ENCODE measurements at places on chromosomes 16 and 17.

GRCh38 chr16:4249530-4250308 lies 7.8 kb upstream of the SRL start:
- no peak for DNase-seq

- no peak for DNase-seq
Observed at GRCh38 chr16:13324851-13325250, 423.5 kb downstream of the SHISA9 start.

DNA sequence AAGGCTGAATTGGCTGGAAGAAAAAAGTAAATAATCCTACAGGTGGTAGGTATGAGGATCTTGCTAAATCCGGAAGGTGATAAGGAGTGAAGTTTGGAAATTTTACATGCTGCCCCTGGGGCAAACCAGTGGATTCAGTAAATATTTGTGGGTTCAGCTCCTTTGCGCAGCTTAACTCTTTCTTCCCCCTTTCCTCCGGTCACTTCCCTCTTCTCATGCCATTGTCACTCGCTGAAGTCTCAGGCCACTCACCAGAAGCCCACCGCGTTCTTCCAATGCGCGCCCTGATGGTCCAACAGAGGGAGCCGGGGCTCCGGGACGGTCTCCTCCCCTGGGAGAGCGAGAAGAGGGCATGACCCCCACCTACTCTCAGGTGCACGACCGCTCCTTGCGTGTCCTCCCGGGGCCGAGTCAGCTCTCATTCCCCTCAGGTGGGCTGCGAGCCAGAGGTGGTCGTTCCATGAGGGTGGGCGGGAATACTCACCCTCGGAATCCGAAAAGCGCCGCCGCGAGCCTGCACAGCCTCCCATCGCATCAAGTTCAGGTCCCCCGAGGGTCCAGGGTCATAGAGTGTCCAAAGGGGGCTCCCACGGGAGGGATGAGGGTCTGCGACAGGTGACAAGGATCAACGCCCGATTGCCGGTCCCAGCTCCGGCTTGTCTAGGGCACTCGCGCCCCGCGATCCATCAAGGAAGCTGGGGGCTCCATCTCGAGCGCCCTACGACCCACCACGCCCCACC lies 474 bp downstream of the CLN3 start:
- no peak for DNase-seq

GRCh38 chr17:78527345-78527744 lies 49.9 kb downstream of the DNAH17 start:
- DNase-seq: no peak

- DNase-seq: no peak
Observed at GRCh38 chr16:4032768-4033167, 83.5 kb downstream of the ADCY9 start.

DNA sequence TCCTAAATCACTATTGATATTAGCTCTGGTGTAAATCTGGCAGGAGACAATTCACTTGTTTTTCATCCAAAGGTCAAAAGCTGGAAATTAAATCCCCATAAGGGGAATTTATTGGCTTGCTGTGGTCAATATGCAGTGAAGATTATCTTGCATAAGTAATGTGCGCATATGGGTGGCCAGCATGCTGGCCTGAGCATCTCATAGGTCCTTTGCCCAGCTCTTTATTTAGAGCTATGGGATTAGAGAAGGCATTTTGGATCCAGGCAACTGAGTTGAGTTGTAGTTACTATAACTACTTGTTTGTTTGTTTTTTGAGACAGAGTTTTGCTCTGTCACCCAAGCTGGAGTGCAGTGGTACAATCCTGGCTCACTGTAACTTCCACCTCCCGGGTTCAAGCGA lies 110.7 kb downstream of the AATF start:
- DNase-seq: no peak

DNA sequence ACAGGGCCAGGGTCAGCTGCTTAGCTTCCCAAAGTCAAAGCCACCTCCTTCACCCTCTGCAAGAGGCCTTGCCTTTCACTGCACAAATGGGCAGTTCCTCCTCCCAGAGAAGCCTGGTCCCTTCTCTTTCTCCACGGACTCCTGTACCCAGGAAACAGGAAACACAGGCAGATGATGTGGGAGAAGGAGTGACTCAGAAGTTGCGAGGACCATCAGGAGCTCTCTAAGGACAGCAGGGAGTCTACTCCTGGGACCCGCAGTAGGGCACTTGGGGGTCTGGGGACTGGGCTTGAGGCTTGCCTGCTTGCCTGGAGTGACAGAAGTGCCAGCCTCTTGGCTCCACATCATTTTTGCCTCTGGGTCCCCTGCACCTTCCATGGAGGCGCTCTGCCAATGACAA lies 47.4 kb upstream of the KSR1 start:
- no peak for DNase-seq

GRCh38 chr16:51818342-51818944 lies 667.4 kb upstream of the SALL1 start:
- no peak for DNase-seq

DNA sequence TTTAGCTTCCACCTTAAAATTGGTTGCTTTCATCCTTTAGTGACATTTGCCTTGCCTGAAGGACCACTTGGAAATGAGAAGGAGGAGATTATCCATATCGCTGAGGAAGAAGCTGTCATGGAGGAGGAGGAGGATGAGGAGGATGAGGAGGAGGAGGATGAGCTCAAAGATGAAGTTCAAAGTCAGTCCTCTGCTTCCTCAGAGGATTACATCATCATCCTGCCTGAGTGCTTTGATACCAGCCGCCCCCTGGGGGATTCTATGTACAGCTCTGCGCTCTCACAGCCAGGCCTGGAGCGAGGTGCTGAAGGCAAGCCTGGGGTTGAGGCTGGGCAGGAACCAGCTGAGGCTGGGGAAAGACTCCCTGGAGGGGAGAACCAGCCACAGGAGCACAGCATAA lies 11.5 kb upstream of the TMEM106A start:
- no peak for DNase-seq

DNA sequence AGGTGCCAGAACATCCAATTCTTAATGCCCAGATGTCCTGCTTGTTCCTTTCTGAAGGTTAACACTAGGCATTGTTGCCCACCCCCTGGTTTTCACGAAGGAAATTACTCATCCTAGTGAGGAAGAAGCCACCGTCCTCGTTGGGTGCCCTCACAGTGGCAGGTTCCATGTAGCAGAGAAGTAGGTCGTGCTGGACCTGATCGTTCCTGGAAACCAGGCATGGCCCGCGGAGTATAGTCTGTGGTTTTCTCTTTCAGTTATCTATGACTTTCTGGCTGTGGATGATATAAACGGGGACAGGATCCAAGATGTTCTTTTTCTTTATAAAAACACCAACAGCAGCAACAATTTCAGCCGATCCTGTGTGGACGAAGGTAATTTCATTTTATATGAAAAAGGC lies 16.5 kb downstream of the RGS11 start:
- no peak for DNase-seq

GRCh38 chr16:14111713-14112538 lies 40.8 kb downstream of the MRTFB start:
- no peak for DNase-seq

GRCh38 chr17:9519583-9520272 lies 55.9 kb downstream of the STX8 start:
- no peak for DNase-seq

GRCh38 chr17:71325886-71326285 lies 794.9 kb upstream of the SOX9 start:
- no peak for DNase-seq

- no peak for DNase-seq
Observed at GRCh38 chr16:87415441-87415840, 23.3 kb downstream of the MAP1LC3B start.

DNA sequence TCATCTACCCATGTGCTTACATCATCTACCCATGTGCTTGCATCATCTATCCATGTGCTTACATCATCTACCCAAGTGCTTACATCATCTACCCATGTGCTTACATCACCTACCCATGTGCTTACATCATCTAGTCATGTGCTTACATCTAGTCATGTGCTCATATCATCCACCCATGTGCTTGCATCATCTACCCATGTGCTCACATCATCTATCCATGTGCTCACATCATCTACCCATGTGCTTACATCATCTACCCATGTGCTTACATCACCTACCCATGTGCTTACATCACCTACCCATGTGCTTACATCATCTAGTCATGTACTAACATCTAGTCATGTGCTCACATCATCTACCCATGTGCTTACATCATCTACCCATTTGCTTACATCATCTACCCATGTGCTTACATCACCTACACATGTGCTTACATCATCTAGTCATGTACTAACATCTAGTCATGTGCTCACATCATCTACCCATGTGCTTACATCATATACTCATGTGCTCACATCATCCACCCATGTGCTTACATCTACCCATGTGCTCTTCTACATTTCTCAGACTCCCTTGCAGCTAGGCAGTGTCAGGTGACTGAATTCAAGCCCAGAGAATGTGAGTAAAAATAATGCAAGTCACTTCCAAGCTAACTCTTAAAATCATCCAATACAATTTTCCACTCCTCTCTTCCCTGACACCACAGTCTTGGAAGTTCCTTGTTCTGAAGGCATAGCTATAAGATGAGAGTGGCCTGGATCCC lies 196.8 kb downstream of the CBLN1 start:
- no peak for DNase-seq

- no peak for DNase-seq
Observed at GRCh38 chr17:78526231-78527025, 50.8 kb downstream of the DNAH17 start.

DNA sequence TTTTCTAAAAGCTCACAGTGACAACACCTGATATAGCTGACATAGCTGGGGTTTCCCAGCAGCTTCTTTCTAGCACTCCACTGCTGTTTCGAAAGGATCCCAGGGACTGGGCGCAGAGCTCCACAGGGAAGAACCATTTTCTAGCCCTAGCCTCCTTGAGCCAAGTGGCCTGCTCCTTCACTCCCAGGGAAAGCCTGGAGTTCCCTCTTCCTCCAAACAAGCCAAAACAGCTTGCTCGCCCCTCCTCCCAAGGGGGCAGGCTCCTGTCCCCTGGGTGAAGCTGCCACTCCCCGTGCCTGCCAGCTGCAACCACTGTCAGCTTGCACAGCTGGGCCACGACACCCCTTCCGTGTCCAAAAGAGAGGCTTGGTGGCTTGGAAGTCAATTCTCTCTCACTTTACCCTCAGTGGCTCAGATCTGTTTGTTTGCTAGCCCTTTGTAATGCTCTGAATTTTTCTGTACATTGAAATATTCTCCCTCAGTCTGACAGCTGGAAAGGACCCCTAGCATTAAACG lies 59.8 kb downstream of the CYTH1 start:
- DNase-seq: no peak

DNA sequence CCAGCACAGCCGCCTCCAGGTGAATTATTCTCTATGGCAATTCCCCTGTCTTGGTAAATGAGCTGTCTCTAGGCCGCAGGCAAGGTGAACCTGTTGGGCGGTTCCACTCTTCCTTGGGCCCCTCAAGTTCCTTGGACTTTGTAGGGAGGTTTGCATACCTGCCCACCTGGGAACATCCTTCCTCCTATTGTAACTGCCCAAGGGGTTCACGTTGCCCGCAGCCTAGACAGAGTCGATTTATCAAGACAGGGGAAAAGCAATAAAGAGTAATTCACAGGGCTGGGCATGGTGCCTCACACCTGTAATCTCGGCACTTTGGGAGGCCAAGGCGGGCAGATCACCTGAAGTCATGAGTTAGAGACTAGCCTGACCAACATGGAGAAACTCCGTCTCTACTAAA lies 122.5 kb downstream of the KCNJ18 start:
- no peak for DNase-seq

DNA sequence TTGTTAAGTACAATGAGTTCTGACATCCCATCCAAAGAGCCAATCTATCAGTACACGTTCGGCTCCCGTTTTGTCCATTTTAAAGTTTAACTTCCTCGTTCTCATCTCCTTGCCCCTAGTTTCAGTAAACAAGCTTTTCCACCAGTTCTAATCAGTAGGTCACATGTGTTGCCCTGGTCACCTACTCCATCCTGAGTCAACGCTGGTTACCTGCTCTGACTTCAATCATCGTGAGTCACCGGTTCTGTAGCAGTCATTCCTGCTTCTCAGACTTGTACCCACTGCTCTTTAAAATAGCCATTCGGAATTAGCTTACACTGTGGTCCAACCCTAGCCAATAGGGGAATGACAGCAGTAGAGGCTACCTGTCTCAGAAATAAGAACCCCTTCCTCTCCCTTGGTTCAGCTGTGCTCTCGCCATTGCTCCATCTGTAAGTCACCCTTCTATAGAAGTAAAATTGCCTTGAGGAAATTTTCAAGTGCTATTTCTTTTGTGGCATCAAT lies 191.0 kb downstream of the CPPED1 start:
- no peak for DNase-seq

GRCh38 chr17:74860872-74861661 lies 1.4 kb upstream of the GRIN2C start:
- no peak for DNase-seq

GRCh38 chr17:29880031-29880430 lies 50.0 kb downstream of the SSH2 start:
- DNase-seq: no peak

- DNase-seq: no peak
Observed at GRCh38 chr16:81497690-81498089, 53.1 kb downstream of the CMIP start.

DNA sequence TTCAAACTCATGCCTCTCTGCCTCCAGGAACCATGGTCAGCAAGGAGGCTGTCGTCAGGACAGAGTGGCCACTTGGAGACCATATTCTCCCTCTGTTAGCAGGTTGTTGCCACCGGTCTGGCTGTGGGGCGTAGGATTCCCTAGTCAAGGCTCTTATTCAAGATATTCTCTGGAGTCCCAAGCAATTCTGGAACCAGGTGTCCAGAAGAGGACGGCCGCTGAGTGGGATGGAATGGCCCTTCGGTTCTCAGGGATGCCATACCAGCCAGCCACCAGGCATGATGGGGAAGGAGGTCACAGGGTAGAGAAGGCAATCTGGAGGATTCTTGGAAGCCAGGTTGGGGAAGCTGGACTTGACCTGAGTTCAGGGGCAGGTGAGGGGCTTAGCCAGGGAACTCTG lies 173.5 kb downstream of the GSG1L start:
- DNase-seq: no peak

GRCh38 chr16:81461766-81462165 lies 17.2 kb downstream of the CMIP start:
- DNase-seq: no peak

DNA sequence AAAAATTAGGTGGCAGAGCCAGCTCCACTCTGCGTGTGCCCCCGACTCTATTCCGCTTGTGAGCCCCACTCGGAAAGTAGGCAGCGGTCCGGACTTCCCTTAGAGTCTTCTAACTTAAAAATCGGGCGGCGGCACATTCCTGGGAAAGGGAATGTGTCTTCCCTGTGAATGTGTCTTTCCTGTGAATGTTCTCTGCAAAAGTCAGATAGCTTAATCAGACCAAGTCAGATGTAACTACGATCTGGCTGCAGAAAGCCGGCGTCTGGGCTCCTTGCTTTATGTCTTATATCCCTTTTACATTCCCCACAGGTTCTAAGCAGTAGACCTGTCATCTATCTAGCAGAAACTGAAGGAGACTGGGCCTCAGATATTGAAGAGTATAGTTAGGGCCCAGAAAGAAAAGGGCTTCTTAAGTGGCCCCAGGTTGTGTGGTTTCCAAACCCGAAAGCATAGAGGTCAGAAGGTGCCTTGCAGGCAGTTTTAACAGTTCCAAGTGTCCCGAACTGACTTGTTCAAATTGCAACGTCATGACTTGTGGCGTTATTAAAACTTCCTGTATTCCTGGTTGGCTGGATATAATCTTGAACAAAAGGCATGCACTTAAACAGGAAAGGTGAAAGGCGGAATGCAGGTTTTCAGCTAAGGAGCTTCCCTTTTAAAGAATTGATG lies 601 bp downstream of the PHKB start:
- peak; percentile 2 for DNase-seq
